A172 (cell line): ENCODE measurements at places on chromosomes 2 and 18. TPM values are rescaled to one million over a fixed set of nuclear protein-coding genes. Genes with fewer than 3 reads are reported as not detected.

GREB1L gene
- 3.5 and 4.0 TPM in 2 replicates for total RNA-seq

OSR1 gene
- 6.3 and 8.1 TPM in 2 replicates for total RNA-seq

GRCh38 chr18:30982285-30982992, 60.1 kb downstream of the DSC3 start:
- DNase-seq = no peak

CD226 gene
- total RNA-seq = 0.17 and 0.29 TPM in 2 replicates

- no peak for DNase-seq
Observed at GRCh38 chr18:75202696-75203365, 6.1 kb downstream of the PTGR3 start.

MYCN gene
- total RNA-seq = not detected in 2 replicates

ASB18 gene
- total RNA-seq = not detected in 2 replicates
